ENCODE measurements at places on chromosomes 4 and X.
A peak's percentile ranks its signal among the peaks of the same experiment; 100 is the strongest.

- DNase-seq, result no peak
- H3K27me3 ChIP-seq, result no peaks in the 10 kb centered on the region
- H3K4me1 ChIP-seq, result peaks cover 7% of the 10 kb centered on the region
- no peak overlapping the region for H3K27ac ChIP-seq
Observed at GRCh38 chr4:142416121-142416520, 430.0 kb downstream of the INPP4B start.

GRCh38 chr4:19579608-19580007 is 672.1 kb upstream of the SLIT2 start:
- H3K4me1 ChIP-seq, result no peaks in the 10 kb centered on the region
- H3K27ac ChIP-seq, result no peak overlapping the region
- no peaks in the 10 kb centered on the region for H3K36me3 ChIP-seq
- no peak overlapping the region for H3K4me3 ChIP-seq
- H3K27me3 ChIP-seq, result no peaks in the 10 kb centered on the region
- DNase-seq, result no peak

DNA sequence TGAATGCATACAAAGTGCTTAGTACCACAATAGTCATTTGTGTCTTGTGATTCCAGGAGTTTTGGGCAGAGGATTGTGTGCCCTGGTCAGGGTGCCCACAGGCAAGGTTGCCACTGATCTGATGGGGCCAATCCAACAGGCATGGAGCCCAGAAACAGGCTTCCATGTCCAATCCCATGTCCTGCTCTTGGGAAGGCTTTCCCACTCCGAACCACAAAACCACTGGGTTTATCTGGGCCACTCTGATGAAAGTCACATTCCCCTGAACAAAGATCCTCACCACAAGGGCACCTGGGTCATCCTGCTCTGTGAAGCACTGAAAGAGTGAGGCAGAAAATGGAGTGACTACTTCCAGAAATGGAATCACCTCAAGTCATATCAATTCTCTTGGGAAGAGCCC is 96.9 kb downstream of the MAMLD1 start:
- no peaks in the 10 kb centered on the region for H3K36me3 ChIP-seq
- no peaks in the 10 kb centered on the region for H3K4me1 ChIP-seq
- H3K27me3 ChIP-seq, result no peaks in the 10 kb centered on the region
- H3K27ac ChIP-seq, result no peak overlapping the region

- peaks cover 30% of the 10 kb centered on the region for H3K36me3 ChIP-seq
- H3K27me3 ChIP-seq, result no peaks in the 10 kb centered on the region
- no peaks in the 10 kb centered on the region for H3K4me1 ChIP-seq
- no peak for DNase-seq
- no peak overlapping the region for H3K4me3 ChIP-seq
Observed at GRCh38 chr4:5772528-5773270, 61.7 kb downstream of the EVC start.

- H3K36me3 ChIP-seq, result no peaks in the 10 kb centered on the region
- H3K4me3 ChIP-seq, result no peak overlapping the region
- H3K4me1 ChIP-seq, result peaks cover 6% of the 10 kb centered on the region
- no peak for DNase-seq
- no peaks in the 10 kb centered on the region for H3K27me3 ChIP-seq
Observed at GRCh38 chr4:159173886-159174285, 71.0 kb downstream of the RAPGEF2 start.

DNA sequence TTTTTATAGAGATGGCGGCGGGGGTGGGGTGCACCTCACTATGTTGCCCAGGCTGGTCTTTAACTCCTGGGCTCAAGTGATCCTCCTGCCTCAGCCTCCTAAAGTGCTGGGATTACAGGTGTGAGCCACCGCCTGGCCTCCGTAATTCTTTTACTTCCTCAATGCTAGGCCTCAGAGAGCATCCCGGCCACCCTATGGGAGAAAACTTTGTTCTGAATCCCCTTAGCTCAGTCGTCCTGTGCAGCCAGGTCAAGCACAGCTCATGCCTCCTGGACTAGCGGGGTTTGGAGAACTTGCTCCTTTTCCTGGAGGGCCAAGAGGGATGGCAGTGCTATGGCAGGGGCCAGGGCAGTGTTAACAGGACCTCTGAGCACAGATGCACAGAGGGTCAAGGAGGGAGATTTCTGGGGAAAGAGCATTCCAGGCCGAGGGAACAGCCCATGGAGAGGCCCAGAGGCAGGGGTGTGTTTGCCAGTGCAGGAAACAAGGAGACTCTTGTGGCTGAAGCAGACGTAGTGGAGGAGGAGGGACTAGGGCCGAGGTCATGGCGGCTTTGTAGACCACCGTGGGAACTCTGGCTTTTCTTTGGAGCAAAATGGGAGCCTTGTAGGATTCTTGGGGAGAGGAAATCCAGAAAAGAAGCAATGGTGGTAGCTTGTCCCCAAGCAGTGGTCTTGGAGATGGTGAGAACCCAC is 9.8 kb upstream of the TNIP2 start:
- H3K27ac ChIP-seq, result no peak overlapping the region
- DNase-seq, result peak; percentile 7
- H3K4me1 ChIP-seq, result no peaks in the 10 kb centered on the region
- H3K36me3 ChIP-seq, result no peaks in the 10 kb centered on the region
- H3K27me3 ChIP-seq, result no peaks in the 10 kb centered on the region
- no peak overlapping the region for H3K4me3 ChIP-seq

GRCh38 chr4:138972956-138973801 is 42.4 kb upstream of the NOCT start:
- no peaks in the 10 kb centered on the region for H3K27me3 ChIP-seq
- DNase-seq, result no peak
- no peaks in the 10 kb centered on the region for H3K4me1 ChIP-seq

DNA sequence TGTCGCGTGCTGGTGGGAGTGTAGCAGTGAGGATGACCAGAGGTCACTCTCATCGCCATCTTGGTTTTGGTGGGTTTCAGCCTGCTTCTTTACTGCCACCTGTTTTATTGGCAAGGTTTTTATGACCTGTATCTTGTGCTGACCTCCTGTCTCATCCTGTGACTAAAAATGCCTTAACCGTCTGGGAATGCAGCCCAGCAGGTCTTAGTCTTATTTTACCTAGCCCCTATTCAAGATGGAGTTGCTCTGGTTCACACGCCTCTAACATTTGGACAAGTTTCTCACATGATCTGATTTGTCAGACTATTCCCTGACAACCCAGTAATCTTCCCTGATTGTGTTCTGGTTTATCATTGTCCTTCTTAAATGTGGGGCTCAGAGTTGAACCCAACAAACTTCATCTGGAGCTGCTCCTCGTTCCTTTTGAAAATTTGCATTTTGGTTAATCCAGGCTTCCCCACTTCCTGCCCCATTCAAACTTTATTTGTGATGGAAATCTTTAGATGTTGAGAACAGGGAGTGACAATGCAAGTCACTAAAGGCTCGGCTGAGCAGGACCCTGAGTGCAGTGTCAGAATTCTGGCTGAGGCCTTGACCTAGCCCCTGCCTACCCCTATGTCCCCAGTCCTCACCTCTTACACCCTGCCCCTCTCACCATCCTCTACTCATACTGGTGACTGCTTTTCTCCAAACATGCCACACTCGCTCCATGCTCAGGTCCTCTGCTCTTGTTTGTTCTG is 226.8 kb downstream of the STIM2 start:
- peaks cover 48% of the 10 kb centered on the region for H3K27me3 ChIP-seq
- H3K4me3 ChIP-seq, result no peak overlapping the region
- H3K27ac ChIP-seq, result no peak overlapping the region
- no peak for DNase-seq
- H3K4me1 ChIP-seq, result peaks cover 5% of the 10 kb centered on the region
- H3K36me3 ChIP-seq, result no peaks in the 10 kb centered on the region

- no peak for DNase-seq
- H3K4me3 ChIP-seq, result no peak overlapping the region
- no peaks in the 10 kb centered on the region for H3K27me3 ChIP-seq
Observed at GRCh38 chrX:54721424-54721823, 76.6 kb downstream of the ITIH6 start.

Measured in SK-N-SH (cell line).